T-cell (primary cell): ENCODE measurements at places on chromosomes 13 and 19.
A peak's percentile ranks its signal among the peaks of the same experiment; 100 is the strongest.

DNA sequence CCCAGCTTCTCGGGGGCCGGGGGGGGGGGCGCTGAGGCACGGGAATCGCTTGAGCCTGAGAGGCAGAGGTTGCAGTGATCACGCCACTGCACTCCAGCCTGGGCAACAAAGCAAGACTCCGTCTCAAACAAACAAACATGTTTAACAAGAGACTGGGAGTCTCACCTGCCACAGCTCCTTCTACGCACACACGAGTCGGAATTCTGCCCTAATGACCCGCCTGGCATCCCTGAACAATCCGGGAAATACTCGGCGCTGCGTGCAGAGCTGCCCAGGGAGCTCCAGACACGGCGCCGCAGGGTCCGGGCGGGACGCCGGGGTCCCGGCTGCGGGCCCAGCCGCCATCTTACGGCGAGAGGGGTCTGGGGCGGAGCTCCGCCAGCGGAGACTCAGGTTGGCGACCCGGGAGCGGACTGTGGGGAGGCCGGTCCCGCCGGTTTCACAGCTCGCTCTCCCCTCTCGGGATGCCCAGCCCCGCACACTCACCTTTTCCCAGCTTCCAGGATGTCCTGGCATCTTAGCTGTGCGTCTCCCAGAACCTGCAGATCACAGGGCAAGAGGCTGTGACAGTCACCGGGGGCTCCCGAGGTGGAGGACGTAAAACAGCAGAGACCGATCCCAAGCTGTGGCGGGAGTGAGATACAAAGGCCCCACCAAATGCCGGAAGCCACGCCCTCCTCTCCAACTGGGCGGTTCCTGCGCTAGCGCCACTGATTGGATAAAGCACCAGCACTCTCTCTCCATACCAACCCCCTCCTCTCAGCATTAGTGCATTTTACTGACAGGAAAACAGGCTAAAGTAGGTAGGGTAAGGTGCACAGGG is 23.6 kb upstream of the ZNF724 start:
- peak; percentile 92 for DNase-seq

- DNase-seq = no peak
Observed at GRCh38 chr19:3129112-3129511, 6.7 kb upstream of the GNA15 start.

DNA sequence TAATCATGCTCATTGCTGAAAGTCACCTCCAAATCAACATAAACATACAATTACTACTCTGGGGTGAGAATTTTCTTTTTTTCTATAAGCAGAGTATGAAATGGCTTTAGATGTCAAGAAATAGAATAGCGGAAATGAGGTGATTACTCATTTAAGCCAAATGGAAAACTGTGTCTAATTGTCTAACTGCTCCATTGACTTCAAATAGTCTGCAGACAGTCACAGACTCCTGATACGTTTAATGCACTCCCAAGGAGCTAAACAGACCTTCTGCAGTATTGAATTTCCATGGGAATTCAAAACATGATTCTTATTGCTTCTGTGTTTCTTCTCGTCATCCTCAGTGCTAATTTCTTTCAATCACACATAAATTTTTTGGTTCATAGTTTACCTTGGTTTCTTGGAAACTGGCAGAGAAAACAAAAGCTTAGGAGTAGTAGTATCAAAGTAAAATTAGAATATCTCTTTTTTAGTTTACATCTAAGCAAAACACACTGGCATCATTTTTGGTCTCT is 865.2 kb upstream of the SLC10A2 start:
- no peak for DNase-seq

DNA sequence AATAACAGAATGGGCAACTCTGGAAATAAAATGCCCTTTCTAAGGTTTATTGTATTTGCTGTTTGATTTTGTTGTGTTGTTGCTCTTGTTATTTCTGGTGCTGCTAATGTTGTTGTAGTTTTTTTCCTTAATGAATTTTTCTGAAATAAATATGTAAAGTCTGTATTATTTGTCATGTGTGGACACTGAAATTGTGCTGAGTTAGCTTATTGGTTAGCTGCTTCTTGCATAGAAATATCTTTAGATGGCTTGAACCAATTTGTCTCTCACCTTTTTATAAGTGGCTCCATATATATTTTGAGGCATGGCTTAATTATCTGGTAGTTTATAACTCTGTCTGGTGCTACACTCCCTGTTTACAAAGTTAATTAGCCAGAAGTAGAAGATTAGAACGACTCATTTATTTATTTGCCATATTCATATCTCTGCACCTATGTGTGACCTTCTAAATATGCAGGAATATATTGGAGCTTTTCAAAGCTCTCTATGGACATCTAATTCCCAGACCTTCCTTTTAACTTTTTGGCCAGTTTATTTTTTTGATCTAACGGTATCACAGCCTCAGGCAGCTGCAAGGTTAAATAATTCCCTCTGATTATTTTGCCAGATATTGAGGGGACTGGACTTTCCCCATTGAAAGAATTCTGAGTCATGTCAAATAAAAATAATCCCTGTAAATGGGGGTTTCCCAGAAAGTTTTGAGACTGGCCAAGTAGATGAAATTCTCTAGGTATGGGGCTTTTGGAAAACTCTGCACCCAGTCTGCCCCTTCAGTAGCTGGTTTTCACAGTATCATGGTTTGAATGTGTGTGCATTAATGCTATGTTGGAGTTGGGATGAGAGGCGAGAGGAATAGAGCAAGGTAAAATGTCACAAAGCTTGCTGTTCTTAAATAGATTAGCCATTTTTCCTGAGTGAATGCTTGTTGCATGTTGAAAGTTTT is 1331.7 kb upstream of the MIR17HG start:
- no peak for DNase-seq
